Stimulated activated CD8-positive, alpha-beta memory T cell treated with anti-CD3 and anti-CD28 coated beads, Interleukin-4, amount 100 ng/mL, for 48 hours (primary cell): ENCODE measurements at places on chromosomes 11 and 22.

- peak; percentile 53 for DNase-seq
Measured at GRCh38 chr11:18393581-18394274, 635 bp upstream of the LDHA start.

GRCh38 chr11:86486261-86487030, 111.8 kb downstream of the CCDC81 start:
- peak; percentile 30 for DNase-seq

DNA sequence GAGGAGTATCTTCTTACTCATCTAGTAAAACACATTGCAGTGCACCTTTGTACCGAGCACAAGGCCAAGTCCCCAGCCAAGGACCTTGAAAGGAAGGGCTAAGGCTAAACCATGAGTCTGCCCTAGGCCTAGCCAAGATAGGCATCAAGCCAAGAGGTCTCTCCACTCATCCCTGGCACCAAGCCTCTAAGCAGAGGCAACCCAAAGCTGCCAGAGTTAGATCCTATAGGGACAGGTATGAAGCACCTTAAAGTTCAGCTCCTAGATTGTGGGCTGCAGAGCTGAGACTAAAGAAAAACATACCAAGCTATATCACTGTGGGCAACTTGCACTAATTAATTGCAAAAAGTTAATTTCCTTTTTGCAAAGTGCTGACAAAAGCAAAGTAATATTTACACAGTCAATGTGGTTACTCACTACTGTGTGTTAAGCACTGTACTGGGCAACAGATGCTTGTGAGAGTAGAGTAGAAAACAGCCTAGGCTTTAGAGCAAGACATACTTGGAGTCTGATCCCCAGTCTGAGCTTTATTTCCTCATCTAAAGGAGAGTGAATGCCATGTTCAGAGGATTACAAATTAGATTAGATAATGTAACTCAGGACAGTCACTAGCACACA, 7.2 kb downstream of the COA4 start:
- DNase-seq: no peak

DNA sequence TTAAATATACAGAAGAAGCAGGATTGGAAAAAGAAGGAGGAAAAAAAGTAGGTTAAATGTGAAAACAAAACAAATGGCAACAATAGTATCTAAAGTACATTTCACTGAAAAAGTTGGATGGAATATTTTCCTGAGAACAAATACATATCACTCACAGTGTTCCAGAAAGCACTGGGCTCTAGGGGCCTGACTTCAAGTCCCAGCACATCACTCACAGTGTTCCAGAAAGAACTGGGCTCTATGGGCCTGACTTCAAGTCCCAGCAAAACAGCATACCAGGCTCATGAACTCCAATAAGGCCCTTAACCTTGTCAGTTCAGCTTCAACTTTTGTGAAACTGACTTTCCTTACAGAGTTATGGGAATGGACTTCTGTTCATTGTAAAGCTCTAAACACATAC, 46.0 kb upstream of the CCDC34 start:
- no peak for DNase-seq

GRCh38 chr11:123239191-123240150, 44.4 kb upstream of the CLMP start:
- no peak for DNase-seq

- DNase-seq: no peak
Measured at GRCh38 chr11:111573821-111574249, 28.4 kb upstream of the SIK2 start.

- DNase-seq: peak; percentile 65
Measured at GRCh38 chr11:125514336-125515101, 18.5 kb upstream of the FEZ1 start.

DNA sequence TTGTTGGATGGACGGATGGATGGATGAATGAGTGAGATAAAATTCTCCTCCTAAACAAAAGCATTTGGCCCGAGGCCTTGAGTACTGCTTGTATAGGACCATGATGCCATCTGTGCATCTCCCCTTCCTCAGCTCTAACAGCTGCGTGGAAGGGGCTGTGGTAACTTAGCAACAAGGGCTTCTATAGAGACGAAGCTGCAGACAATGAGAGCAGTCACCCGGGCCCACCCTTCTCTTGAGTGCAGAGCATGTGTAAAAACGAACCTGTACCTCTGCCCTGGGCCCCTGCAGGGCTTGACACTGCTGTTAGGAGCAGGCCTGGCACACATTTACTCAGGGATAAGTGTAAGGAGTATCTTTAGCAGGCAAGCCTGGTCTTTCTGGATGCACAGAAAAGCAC, 391.5 kb downstream of the CADM1 start:
- DNase-seq: no peak

GRCh38 chr22:41481131-41481830, 12.4 kb downstream of the ACO2 start:
- DNase-seq: no peak

GRCh38 chr11:111045407-111045803, 200.1 kb upstream of the POU2AF2 start:
- DNase-seq: no peak

DNA sequence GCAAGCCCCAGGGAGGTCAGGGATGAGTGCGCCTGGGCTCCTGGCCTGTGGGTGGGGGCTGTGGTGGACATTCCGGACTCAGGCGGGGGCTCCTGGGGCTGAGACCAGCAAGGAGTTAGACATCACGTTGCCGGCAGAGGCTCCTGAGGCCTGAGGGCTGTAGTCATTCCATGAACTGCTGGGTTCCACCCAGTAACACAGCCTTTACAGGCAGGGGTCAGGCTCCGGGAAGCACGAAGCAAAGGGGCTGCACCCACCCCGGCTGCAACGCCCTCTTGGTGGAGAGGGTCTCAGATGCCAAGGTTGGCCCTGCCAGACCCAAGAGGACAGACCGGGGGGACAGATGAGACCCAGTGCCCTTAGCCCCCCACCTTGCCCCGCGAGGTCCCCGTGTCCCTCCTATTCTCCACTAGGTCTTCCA, 9.0 kb downstream of the TNNT3 start:
- DNase-seq: no peak

- DNase-seq: no peak
Measured at GRCh38 chr11:7196396-7197146, 55.1 kb upstream of the SYT9 start.

DNA sequence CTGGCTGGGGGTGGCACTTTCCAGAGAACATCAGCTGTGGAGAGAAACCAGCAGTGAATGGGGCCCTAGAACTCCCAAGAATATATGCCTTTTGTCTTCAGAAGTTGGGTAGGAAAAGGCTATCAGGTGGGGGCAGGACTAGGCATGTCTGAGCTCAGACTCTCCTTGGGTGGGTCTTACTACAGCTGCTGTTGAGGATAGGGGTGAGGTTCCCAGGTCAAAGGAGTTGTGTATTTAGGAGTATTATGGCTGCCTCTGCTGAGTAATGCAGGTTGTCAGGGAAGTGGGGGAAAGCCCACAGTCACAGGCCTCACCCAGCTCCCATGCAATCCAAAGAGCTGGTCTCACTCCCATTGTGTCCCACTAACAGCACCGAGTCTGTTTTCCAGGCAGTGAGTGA, 26.1 kb downstream of the SLC22A9 start:
- no peak for DNase-seq

DNA sequence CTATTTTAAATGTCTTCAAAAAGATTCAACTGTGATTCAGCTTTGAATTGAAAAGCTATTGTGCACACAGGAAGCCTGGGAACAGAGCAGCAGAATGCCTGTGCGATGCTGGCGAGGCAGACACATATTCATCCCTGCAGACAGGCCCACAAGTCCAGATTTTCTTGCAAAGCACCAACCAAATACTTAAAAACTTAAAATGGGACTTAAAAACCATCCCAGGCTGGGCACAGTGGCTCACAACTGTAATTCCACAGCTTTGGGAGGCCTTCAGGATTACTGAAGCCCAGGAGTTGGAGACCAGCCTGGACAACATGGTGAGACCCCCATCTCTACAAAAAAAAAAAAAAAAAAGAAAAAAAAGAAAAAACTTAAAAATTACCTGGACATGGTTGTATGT, 122.6 kb upstream of the SERPIND1 start:
- DNase-seq: no peak

- DNase-seq: no peak
Measured at GRCh38 chr11:12552692-12553091, 121.5 kb upstream of the TEAD1 start.

GRCh38 chr22:22078329-22078728, 95.7 kb upstream of the TOP3B start:
- no peak for DNase-seq

GRCh38 chr22:36375071-36375980, 12.4 kb downstream of the MYH9 start:
- DNase-seq: no peak

GRCh38 chr11:87223816-87224215, 186.1 kb downstream of the TMEM135 start:
- DNase-seq: no peak

DNA sequence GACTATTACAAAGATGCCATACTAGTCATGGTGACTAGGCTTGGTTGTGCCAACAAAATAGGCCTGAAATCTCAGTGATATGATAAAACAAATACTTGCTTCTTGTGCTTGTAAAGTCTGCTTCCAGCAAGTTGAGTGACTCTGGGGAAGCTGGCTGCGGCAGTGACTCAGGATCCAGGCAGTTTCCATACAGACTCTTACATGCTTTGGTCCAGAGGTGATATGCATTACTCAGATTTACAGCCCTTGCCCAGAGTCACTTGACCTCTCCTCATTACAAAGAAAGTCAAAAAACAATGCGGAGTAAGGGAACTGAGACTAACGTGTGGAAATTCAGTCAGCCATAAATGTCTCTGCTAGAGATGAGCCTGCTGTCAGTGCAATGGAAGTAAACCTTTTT, 387.5 kb downstream of the KCNA4 start:
- DNase-seq: no peak

- no peak for DNase-seq
Measured at GRCh38 chr11:8086571-8086970, 5.6 kb downstream of the TUB start.

- no peak for DNase-seq
Measured at GRCh38 chr22:43270314-43270908, 72.8 kb downstream of the SCUBE1 start.

DNA sequence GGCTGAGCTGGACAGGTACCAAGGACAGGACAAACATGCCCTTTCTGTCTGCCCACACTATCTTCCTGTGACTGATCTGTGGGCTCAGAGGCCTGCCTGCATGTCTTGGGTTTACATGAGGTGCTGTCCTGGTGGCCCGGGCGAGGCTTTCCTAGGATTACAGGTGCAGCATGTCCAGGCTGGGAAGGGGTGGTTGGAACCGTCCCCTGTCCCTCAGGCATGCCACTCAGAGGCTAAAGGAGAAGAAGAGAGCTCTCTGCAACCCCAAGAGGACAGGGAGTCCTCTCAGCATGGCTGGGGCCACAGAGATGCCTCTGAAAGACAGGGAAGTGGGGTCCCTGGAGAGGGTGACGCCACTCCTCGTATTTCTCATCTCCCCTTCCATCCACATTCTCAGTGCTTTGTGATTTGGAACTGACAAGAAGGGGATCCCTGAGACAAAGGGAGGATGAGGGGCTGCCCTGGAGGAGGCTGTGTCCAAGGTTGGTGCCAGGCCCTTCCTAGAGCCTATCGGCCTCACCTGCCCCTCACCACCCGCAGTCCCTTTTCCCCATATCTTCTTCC, 64.6 kb upstream of the LMO1 start:
- no peak for DNase-seq

- peak; percentile 68 for DNase-seq
Measured at GRCh38 chr11:288478-289397, at the start of gene PGGHG. TSS of gene PGGHG (plus strand) at chr11:289126. CDS start at chr11:289817, 691 bp downstream.

DNA sequence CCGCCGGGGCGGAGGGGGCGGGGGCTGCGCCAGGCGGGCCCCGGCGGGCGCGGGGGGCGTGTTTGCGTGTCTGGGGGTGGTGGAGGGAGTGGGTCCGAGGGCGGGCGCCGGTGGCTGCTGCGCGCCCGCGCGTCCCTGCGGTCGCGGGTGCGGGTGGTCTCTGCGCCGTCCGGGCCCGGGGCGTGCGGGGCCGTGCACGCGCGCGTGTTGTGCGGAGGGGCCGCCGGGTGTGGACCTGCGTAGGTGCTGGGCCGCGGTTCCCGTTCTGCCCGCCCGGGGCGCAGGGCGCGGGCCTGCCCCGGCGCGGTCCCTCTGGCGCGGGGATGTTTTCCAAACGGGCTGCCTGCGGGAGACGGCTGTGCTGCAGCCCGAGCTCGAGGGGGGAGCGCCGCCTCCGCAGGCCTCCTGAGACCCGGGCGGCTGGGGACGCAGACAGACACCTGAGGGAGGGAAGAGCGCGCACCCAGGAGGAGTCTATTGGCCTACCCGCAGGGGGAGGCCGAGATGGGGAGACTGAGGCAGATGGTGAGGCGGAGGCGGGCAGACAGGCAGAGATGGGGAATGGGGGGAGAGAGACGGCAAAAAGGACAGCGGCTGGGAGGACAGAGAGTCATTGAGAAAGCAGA, 442 bp downstream of the PELI3 start:
- no peak for DNase-seq

- no peak for DNase-seq
Measured at GRCh38 chr11:88115828-88116755, 59.2 kb downstream of the RAB38 start.

- DNase-seq: no peak
Measured at GRCh38 chr11:105142167-105142566, 2.6 kb upstream of the CARD18 start.

DNA sequence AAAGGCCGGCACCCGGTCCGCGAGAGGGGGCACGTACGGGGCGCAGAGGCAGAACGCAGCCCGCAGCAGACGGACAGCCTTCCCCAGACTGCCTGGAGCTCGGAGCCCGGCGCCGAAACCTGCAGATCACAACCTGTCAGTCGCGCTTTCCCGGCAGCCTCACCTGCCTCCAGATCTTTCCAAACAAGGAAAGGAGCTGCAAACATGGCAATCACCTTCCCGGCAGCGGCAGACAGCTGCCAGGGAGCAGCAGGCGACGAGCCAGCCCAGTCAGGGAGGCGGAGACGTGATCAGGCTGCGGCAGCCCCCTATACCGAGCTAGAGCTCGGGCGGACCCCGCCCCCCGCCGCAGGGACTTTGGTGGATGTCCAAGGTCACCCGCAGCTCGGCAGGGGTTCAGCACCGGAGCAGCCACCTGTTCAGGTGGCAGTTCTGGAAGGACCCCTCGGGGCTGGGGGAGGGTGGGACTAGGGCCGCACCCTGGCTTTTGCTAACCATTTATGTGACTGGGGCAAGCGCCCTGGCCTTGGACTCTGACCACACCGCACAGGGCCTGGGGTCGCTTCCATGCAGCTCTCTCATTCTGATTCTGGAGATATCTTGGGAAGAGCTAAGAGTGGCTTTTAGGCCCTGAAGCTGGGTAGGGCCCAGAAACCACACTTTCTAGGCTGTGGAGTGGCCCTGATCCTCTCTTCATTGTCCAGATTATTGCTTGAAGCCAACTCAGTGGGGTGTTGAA, 143.8 kb downstream of the NECTIN1 start:
- DNase-seq: no peak

- peak; percentile 32 for DNase-seq
Measured at GRCh38 chr11:74449369-74449931, 17.9 kb downstream of the KCNE3 start.
